ENCODE measurements at places on chromosomes 7 and 10. TPM values are rescaled to one million over a fixed set of nuclear protein-coding genes. Genes with fewer than 3 reads are reported as not detected.
A peak's percentile ranks its signal among the peaks of the same experiment; 100 is the strongest.

Gene SEMA3C
- total RNA-seq = 708 TPM

Gene KCNMA1
- 3.8 TPM for total RNA-seq

DNA sequence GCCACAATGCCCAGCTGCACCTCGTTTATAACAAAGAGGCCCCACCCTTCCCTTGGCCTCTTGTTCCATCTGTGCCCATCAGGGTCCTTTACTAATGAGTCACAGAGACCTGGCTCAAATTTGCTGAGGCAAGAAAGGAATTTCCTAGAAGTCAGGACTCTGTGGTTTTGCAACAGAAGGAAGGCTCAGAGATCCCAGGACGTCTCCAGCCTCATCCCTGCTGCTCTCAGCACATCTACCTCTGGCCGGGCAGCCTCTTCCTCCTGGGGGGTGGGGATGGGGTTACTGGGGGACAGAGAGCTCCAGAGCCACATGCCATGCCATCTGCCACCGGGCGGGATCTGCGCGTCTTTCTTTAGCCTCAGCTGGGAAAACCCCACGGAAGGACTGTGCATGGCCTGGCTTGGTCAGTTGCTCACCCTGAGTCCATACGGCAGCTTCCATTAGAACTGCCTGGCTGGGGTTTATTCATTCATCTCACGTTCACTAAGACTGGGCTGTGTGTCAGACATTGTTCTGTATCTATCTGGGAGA is 41.9 kb upstream of the PSMG3 start:
- DNase-seq = peak; percentile 63

DNA sequence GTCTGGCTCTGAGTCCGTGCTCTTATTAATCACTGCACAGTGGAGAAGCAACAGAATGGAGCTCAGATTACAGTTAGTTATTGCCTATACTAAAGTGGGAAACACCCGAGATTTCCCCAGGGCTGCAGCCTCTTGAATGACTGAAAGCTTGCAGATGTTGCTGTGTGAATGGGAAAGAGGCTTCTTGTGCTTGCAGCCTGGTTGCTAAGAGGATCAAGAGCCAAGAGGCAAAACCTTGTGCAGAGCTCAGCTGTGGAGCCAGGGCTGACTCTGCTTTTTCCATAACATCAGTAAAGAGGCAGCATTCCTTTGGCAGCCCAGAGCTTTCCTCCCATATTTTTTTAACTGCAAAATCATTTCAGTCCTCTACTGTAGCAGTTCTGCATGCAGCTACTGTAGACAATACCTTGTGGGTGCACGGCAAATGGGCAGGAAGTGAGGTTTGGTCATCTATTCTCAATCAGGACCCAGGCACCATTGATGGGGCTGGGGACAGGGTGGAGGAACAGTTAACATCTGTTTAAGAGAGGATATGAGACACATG is 86.5 kb downstream of the RALA start:
- no peak for DNase-seq

GRCh38 chr10:15146366-15146765 is 22.1 kb downstream of the NMT2 start:
- DNase-seq = no peak

GRCh38 chr10:33569702-33570101 is 235.2 kb upstream of the NRP1 start:
- no peak for DNase-seq

DNA sequence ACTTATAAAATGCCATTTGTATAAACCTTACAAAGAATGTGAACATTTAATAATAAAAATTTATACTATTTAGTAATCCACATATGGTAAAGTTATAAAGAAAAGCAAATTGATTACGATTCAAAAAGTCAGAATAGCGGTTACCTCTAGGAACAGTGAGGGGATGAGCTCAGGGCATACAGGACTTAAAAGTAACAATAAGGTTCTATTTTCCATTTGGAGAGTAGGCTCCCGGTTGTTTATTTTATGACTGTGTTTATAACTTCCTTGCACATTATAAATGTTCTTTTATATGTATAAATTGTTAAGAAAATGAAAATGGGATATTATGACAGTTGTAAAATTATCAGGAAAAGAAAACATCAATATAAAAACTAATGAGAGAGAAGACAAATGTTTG is 135.7 kb downstream of the AVL9 start:
- DNase-seq = no peak
